ENCODE measurements at places on chromosomes 12 and 14. TPM values are rescaled to one million over a fixed set of nuclear protein-coding genes. Genes with fewer than 3 reads are reported as not detected.

Gene KLRB1
- total RNA-seq: not detected

Gene SPX
- total RNA-seq: 0.07 TPM

DNA sequence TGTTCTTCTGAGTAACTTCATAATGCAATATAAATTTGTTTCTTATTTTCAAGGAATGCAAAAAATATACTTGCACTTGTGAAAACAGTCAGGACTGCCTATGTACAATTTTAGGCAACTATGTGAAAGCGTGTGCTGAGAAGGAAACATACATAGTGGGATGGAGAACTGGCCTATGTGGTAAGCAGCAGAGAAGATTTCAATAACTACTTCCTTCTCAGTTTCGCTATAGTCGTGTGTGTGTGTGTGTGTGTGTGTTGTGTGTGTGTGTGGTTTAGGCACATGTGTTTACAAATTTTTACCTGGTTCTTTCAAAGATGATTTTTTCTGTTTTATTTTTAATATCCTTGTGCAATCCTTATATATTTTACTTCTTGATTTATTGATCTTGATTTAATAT lies 211.8 kb downstream of the LRRK2 start:
- H3K4me1 ChIP-seq: no peaks in the 10 kb centered on the region
- no peak overlapping the region for H3K27ac ChIP-seq
- no peak overlapping the region for H3K4me3 ChIP-seq
- no peaks in the 10 kb centered on the region for H3K27me3 ChIP-seq
- DNase-seq: no peak

Gene SPTB
- total RNA-seq: not detected

- peaks cover 53% of the 10 kb centered on the region for H3K4me1 ChIP-seq
- H3K4me3 ChIP-seq: no peak overlapping the region
- DNase-seq: no peak
- H3K27me3 ChIP-seq: no peaks in the 10 kb centered on the region
- no peak overlapping the region for H3K27ac ChIP-seq
These were observed 8.5 kb upstream of the SIVA1 start for GRCh38 chr14:104744484-104744883.

Gene NT5DC3
- total RNA-seq: 6.6 TPM

DNA sequence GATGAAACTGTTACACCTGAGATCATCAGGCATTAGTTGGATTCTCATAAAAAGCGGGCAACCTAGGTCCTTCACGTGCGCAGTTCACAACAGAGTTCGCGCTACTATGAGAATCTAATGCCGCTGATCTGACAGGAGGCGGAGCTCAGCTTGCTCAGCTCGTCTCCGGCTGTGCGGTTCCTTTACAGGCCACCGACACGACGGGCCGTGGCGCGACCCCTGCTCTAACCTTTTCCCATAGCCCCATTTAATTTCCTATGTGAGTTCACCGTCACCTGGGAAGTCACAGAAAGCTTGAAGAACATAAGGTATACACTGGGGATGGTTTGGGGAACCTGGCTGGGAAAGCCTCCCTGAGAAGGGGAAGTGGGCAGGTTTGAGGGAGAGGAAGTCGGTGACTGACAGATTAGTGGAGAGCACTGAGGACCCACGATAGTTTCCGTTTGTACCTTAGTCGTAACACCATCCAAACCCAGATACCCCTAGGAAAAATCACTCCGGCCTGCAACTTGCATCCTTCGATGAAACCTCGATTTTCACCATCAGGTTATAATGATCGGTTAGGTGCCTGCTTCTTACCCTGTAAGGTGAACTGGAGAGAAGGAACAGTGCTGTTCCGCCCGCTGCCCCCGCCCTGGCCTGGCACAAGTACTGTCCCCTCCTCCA lies 2.8 kb upstream of the AAAS start:
- H3K4me1 ChIP-seq: peaks cover 55% of the 10 kb centered on the region
- DNase-seq: no peak
- peak overlapping the region; percentile 74 for H3K27ac ChIP-seq
- H3K27me3 ChIP-seq: no peaks in the 10 kb centered on the region

Gene HOXC12
- total RNA-seq: not detected

DNA sequence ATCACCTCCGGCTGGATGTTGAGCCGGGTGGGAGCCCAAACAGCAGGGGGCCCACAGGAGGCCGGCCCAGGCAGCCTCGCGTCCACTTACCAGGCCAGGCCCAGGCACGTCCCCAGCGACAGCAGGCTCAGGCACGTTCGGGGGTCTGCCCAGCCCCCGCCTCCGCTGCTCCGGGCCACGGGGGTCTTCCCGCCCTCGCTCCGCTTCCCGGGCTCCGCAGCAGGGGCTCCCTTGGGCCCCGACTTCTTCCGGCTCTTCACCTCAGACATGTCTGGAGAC lies 216 bp downstream of the IKBIP start:
- H3K4me1 ChIP-seq: peaks cover 40% of the 10 kb centered on the region
- no peaks in the 10 kb centered on the region for H3K27me3 ChIP-seq
